Activated CD4-positive, alpha-beta T cell treated with anti-CD3 and anti-CD28 coated beads, Interleukin-2, amount 50 U/mL, for 4 hours (primary cell): ENCODE measurements at places on chromosomes 11 and 22.

GRCh38 chr22:37020192-37020479 is 594 bp downstream of the MPST start:
- DNase-seq, result no peak

DNA sequence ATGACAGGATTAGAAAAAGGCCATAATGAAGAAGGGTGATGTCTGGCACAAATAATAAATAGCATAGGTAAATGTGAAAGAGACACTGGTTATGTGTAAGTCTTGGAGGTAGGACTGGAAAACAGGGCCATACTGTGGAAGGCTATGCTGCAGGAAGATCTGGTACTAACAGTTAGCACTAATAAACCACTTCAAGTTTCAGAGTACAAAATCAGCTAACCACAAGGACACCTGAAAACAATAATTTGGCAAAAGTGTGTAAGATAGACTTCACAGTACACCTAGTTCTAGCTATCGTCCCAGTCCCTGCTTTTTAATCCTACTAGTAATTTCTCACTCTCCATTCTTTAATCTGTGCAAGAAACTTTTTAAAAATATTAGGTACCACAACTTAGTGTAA is 44.3 kb downstream of the CWF19L2 start:
- DNase-seq, result no peak

DNA sequence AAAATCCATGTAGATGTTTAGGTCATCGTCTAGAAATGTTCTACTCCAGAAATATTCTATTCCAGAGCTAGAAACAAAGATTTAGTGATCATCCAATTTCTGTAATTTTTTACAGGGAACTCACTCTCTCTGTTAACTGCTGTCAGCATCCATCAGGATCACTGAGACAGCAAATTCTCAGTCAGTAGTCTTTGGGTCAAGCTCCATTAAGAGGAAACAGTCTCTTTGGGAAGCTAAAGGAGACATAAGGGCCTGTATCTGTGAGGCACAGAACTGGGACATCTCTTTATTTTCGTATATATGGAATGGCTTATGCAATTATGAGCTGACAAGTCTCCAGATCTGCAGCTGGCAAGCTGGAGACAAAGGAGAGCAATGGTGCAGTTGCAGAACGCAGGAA is 48.3 kb downstream of the PIK3C2A start:
- no peak for DNase-seq

DNA sequence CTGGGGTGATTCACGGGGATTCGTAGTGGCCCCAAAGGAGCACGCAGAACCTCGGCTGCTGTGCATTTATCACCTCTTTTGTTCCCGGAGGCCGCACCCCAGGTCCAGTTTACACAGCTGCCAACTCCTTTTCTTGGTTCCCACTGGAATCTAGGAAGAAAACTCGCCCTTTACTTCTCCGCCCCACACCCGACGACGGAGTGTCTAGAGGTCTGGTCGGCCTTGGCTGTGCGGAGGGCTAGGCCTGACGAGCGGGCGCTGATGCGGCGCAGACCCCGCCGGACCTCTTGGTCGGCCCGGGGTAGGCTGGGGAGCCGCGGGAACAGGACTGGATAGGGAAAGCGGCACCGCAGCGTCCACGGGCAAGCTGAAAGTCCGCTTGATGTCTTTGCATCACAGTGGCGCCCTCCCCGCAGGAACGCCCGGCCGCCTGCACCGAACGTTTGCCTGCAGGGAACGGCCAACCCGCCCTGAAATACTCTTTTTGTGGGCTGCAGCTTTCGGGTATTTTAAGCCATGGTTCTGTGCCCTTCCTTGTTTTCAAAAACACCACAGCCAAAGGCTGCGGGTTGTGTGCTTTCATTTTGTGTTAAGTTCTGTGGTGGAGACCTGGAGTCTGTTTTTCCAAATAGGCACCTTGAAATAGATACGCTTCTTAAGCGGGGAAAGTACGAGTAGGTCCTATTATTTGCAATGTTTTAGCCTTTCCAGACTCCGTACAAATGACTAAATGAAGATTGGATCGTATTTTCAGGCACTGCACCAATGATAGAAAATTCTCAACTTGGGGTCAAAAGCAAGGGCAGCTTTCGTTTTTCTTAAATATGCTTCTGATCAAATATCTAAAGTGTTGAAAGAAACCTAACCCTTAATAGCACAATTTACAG is 829 bp upstream of the ZBED5 start:
- DNase-seq, result peak; percentile 27

DNA sequence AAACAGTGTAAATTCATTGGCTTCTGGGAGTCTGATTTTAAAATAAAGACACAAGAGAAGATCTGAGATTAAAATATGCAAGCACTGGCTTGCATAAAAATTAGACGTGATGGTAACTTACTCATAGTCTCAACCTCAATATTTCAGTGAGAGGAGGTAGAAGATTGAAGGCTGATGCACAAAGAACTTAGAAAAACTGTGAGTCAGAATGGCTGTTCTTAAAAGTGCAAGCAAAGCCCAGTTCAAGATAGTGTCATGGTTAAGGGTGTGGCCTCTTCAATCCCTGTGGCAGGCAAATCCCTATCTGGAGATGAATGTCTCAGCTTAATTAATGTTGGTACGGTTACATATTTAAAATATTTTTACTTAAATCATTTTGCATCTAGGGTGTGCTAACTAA is 33.6 kb upstream of the FIBIN start:
- no peak for DNase-seq

- DNase-seq, result no peak
These were observed 176.3 kb upstream of the TMEM45B start for GRCh38 chr11:129639300-129639699.
